Progenitor cell of endocrine pancreas (in vitro differentiated cells): ENCODE measurements at places on chromosomes 11 and 22.

DNA sequence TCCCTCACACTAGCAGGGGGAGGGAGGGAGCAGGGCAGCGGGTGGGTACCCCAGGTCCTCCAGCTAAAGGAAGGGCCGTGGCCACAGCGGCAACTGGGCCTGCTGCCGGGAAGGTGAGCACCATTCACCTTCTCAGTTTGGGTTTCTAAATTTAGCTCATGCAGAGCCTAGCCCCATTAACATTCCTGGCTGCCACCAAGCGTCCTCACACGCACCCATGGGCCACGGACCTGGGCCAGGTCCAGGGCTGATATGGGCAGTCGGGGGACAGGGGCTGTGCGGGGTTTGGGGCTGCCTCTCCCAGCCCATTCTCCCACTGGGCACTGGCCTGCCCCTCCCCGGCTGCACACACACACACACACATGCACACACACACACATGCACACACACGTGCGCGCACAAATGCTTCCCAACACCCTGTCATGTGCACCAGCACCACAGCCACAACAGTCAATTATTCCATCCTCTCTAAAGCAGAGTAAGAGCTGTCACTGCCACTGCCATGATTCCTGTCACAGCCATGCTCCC, 28.7 kb downstream of the SYT7 start:
- DNase-seq: no peak

GRCh38 chr22:20606784-20607128, 99.3 kb downstream of the MED15 start:
- no peak for DNase-seq

DNA sequence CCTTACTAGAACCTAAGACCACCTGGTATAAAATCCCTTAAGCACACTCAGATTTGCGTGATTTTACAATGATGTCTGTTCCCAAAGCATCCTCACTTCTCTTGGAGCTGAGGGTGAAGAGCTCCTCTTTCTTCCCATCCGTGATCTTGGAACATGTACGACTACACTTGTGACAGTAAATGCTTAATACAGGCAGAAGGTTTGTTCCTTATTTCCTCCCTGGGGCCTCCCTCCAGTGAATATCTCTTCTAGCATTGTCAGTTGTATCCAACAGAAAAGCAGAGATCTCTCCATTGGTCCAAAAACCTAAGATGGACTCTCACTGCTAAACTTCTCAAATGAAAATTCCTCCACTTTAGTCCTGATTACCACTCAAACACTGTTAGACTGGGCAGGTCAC, 103.6 kb upstream of the VPREB1 start:
- no peak for DNase-seq

DNA sequence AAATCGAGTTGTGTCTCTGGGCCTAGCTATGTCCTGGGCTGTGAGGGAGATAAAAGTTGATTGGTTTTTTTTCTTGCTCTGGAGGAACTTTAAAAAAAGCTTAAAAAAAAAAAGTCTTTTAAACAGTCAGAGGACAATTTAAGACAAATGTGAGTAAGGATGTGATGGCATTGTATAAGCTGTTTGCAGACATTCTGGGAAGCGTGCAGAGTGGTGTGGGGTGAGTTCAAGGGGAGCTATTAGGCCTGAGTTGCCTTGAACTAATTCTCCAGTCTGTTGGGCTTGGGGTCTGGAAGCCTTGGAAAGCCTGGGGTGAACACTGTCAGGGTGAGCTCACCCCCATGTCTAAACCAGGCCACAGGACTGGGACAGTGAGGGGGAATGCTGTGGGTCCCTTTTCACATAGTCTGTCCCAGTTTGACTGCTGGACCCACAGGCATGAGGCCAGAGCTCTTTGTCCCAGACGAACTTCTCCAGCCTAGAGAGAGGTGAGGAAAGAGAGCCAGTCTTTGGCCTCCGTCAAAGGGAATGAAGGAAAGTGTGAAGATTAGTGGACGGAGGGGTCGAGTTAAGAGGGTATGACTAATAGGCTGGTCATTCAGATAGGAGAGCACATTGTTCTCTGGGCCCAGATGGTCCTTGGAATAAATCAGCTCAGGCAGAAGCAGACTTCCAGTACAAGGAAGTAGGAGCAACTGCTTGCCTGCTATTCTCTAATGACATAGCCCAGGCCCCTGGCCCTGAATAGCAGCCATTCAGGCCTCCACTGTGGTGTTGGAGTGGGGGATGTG, 76.4 kb upstream of the NNMT start:
- no peak for DNase-seq

GRCh38 chr11:224424-224823, 11.7 kb downstream of the SIRT3 start:
- DNase-seq: no peak

GRCh38 chr22:30882184-30882717, 86.3 kb downstream of the MORC2 start:
- no peak for DNase-seq

DNA sequence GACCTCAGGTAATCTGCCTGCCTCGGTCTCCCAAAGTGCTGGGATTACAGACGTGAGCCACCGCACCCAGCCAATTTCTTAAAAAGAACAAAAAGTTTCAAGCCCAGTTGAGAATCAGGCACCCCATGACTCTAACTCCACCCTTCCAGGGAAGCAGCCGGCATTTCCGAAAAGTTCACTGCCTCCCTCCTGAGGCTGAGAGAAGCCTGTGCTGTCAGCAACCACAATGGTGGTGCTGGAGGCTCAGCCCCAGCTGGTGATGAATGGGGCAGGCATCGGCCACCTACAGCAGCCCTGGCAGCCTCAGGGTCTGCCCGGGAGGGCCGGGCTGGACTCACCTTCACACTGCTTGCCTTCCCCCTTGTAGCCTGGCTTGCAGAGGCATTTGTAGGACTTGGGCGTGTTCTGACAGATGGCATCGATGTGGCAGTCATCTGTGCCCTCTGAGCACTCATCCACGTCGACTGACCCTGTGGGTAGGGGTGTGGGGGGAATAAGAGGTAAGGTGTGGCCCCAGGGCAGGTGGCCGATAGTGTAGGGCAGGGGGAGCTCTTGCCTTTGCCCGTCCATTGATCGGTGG, 4.3 kb downstream of the SCUBE1 start:
- no peak for DNase-seq

DNA sequence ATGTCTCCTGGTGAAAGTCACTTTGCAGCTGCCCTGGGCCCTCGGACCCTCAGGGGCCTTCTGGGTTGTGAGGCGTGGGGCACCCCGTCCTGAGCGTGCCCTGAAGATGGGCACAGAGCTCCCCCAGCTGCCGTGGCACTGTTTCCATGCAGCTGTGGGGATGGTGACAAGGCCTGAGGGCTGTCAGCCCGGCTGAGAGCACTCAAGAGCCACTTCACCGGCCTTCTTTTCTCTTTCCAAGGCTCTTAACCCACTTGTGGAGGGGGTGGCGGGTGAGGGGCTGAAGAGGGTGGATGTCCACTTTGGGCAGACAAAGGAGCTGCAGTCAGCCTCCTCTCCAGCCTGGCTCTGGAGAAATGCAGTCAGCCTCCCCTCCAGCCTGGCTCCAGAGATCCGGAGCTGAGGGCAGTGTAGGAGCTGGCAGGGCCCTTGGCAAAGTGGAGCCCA, 239.5 kb downstream of the ST3GAL4 start:
- no peak for DNase-seq

DNA sequence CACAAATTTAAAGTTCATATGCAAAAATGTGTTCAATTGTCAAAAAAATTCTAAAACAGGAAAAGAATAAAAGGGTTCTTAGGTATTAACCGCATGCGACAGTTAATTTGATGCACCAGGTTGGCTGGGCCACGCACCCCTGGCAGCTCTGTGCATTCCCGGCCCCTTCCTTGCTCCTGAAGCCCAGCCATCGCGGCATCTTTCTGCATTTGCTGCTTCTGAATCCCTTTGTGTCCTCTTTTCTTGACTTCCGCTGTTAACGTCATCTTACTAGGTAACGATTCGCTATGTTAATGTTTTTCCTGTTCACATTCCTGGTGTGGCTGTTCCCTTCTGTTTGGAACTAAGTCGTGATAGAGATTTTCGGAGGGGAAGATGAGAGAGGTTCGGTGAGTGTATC, 7.9 kb upstream of the KLHDC7B start:
- no peak for DNase-seq

- DNase-seq: no peak
These were observed 12.9 kb downstream of the TRIM29 start for GRCh38 chr11:120125024-120125423.

DNA sequence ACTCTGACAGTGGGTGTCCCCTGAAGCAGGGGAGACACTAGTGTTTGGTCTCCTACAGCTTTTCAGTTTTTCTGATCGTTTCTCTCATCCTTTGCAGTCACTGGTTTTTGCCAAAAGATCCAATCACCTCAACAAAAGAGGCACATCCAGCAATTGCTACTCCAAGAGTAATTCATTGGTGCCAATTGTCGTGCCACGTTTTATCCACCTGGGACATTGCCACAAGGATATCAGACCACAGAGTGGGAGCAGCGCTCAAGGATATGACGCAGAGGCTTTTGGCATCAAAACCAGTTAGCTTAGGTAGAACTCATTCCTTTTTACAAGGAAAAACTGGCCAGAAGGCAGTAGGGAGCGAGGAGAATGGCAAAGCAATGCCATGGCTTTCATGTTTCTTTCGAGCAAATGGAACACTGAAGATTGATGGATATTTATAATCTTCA, 40.9 kb upstream of the BLID start:
- no peak for DNase-seq

- DNase-seq: no peak
These were observed 938 bp downstream of the FXYD6 start for GRCh38 chr11:117875382-117876058.

DNA sequence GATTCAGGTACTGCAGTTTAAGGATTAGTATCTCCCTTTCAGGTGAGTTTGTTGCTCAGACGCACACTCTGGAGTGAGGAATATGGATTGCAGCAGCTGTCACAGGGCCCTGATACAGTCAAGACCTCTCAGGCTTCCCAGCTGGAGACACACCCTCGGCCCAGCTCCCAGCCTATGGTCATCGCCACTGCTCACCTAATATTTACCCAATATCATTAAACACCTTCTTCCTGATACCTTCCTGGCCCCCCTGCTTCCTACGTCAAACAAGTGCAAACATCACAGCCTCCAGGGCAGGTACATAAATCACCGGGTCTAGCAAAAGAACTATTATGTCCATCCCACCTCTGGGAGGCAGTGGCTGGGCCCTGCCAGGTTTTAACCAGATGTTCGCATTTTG, 213.3 kb downstream of the MN1 start:
- peak; percentile 40 for DNase-seq

DNA sequence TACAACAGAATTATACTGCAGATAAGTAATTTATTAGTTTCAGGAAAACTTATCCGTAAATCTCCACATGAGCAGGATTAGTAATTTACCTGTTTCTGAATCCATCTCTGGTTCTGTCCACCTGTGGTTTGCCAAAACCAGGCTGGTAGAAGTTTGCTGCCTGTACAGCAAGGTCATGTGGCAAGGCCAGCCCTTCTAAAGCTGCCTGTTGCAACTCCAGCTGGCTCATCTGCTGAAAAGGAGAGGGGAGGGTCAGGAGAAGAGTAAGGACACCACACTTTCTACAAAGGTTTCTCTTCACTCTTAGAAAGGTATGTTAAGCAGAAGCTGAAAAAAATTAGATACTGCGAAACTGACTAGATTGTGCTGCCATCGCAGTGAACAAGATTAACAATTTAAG, 42.3 kb downstream of the EIF4ENIF1 start:
- DNase-seq: no peak

DNA sequence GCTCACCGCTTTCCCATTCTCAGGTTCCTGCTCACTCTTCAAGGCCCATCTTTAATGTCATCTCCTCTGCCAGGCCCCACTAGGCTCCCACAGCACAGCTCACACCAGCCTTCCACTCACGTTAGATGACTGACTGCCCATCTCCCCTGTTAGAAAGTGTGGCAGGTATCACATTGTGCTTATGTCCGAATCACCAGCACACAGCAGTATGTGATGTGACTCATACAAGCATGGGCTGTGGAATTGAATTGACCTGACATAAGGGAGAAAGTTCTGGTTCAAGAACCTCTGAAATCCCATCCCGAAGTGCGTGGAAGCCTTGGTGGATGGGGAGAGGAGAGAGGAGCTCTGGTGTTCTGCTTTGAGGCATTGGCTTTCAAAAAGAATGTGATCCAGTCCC, 6.5 kb downstream of the VSTM5 start:
- no peak for DNase-seq

- DNase-seq: no peak
These were observed 97.0 kb upstream of the MPPED2 start for GRCh38 chr11:30683176-30683575.

DNA sequence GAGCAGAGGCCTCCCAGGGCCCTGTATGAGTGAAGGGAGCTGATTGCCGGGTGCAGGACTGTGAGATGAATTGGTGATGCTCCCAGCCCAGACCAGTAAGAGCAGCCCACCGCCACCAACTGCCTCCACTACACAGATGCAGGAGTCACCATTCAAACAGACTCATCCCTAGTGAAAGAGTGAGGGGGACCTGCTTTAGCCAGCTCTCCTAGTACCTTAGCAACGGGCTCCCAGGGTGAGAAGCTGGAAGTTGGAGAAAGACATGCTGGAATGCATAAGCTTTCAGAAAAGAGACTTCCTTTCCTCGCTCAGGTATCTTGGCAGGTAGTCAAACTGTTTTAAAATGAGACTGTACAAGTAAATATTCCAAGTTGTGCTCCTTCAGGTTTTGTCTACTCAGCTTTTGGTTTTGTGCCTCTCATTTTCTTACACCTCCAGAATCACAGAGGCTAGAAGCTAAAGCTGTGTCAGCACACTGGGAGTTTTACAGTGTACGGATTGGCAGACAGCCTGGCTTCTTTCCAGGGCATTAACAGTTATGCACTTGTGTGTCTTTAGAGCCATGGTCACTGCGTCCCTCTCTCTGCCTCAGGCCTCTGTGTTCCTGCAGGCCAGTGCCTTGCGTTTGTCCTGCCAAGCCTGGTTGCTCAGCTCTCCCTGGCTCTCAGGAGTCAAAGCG, 146.2 kb downstream of the ATXN10 start:
- no peak for DNase-seq

DNA sequence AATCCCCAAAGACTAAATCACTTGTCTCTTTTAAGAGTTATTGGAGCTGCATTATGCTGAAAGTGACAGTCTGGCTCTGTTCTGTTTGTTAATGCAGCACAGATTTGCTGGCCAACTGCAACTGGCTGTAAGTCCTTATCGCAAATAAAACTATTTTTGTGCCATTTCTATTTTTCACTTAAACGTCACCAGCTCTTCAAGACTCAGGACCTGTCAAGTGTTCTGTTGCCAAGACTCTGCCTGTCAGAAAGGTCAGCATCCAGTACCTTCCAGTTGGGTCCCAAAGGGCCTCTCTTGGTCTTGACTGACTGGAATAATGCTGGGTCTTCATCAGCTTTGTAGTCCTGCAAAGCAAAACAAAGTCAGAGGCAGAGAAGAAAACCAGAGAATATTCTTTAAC, 45.6 kb downstream of the PITPNB start:
- DNase-seq: no peak

GRCh38 chr11:748007-748359, 719 bp downstream of the TALDO1 start:
- DNase-seq: no peak

GRCh38 chr11:98183034-98183433, 837.7 kb upstream of the CNTN5 start:
- no peak for DNase-seq
